NCI-H446 treated with DMSO at 0.1 percent for 48 hours (cell line): ENCODE measurements at places on chromosomes 6 and 20.

DNA sequence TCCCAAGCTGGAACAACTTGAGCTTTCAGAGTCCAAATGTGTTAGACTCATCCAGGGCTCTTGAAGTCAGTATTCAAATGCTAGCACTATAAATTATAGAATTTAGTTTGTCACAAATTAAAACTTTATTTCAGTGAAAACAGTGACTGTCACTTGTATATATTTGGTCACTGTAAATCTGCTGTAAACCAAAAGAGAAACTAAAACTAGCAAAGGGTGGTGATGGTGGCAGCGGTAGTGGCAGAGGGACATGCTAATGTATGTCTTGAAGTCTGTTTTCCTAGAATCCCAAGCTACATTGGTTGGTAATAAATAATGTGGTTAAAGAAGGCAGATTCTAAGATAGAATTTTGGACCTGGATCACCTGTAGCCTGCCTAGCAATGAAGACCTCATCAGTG, 140.4 kb upstream of the CENPW start:
- no peak for DNase-seq

- DNase-seq: no peak
Measured at GRCh38 chr6:28867086-28867409, 56.7 kb downstream of the TRIM27 start.

- DNase-seq: no peak
Measured at GRCh38 chr6:11368264-11368663, 135.8 kb upstream of the NEDD9 start.

GRCh38 chr20:63932606-63933160, 23.5 kb downstream of the UCKL1 start:
- no peak for DNase-seq

GRCh38 chr6:170404697-170405096, 98.1 kb downstream of the FAM120B start:
- no peak for DNase-seq

- DNase-seq: no peak
Measured at GRCh38 chr6:146211646-146212045, 182.8 kb downstream of the GRM1 start.

DNA sequence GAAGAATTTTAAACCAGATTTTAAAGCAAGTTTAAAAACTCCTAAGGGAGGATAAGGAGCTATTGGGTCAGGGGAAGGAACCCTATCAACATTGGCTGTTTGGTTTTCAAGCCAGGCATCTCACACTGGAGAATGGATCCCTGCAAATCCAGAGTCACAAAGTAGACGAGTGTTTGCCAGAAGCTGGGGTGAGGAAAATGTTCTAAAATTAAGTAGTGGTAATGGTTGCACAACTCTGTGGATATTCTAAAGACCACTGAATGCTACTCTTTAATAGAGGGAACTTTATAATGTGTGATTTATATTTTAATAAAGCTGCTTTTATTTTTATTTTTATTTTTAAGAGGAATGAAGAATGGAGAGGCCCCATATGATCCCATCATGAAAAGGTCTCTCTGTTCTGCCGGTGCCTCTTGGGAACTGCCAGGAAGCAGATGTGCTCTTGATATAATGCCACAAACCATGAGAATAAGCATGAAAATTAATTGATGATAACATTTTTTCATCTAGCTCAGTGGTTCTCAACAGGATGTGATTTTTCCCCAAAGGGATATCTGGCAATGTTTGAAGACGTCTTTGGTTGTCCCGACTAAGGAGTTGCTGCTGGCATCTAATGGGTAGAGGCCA, 379.0 kb upstream of the CNR1 start:
- no peak for DNase-seq

GRCh38 chr6:3226481-3227362, 731 bp downstream of the TUBB2B start:
- DNase-seq: no peak

DNA sequence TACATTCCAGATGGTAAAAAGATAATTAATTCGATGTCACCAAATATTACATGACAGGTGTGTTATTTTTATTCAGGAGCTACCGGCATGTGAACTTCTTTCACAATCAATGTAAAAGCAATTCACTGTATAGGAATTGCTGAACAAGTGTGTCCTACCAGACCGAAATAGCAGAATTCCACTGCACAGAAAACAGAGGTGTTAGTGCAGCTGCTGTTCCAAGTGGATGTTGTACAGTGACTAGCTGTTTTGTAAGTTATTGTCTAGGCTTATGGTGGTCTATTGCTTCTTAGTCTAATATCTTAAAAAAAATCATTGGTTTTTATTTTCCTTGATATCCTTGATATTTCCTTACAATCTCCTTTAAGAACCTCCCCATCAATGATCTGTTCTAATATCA, 107.4 kb downstream of the COL19A1 start:
- DNase-seq: no peak

GRCh38 chr6:83057705-83058321, 7.8 kb downstream of the UBE3D start:
- DNase-seq: no peak

DNA sequence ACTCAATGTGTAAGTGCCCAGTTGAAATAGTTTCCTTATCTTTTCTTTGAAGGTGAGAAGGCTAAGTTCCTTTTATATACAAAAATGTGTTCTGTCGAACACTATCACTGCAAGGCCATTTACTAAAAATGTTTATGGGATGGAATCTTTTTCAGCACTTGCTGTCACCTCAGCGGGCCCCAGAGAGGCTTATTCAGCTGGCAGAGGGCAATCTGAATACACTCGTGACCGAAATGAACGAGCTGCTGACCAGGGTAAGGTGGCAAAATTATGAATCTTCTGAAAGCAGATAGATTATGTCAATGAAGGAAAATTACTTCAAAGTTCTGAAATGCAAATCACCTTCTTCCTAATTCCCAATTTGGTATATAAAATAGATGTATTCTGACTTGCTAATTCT, 340.2 kb downstream of the ARHGAP18 start:
- no peak for DNase-seq

GRCh38 chr6:117591405-117591804, 10.9 kb downstream of the GOPC start:
- DNase-seq: no peak

DNA sequence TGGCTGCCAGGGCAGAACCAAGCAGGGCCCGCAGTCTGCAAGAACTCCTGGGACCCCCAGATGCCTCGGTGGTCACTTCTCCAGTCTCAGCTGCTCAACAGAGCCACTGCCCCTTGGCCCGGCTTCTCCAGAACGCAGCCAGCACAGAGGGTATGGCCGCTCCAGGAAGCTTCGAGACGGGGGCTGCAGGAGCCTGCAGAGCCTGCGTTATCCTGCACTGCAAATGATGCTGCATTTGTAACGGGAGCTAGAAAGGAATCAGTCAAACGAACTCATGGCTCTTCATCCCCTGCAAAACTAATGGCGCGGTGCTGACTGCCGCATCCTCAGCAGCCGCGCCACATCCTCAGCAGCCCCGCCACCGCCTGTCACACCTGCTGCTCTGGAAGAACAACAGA, 254.9 kb downstream of the TAF4 start:
- DNase-seq: no peak

GRCh38 chr6:104301951-104302350, 557.8 kb downstream of the HACE1 start:
- DNase-seq: no peak

GRCh38 chr6:154648188-154648887, 84.9 kb upstream of the SCAF8 start:
- no peak for DNase-seq

DNA sequence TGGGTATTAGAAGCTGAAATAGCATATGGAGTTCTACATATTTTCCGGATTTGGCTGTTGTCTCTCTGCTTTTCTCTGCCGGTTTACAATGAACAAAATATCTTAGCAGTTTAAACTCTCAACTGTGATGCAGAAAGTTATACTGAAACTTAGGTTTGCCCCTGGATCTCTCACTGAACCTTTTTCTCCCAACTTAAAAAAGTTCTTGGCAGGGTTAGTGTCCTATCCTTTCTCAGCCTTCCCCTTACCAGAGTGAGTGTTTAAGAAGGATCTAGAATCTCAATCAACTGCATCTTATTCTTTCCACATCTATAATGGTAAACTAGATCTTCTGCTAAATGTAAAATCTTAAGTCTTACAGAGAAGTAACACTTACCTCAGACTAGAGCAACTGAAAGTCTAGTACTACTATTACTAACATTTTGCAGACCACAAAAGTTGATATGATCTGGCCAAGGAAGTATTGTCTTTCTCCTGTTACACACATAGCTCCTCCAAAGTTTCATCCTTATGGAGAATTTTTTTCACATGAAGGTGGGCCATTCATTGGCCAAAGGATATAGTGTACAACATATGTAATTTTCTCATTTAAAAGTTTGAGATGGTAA, 392.3 kb upstream of the RUNX2 start:
- DNase-seq: no peak

DNA sequence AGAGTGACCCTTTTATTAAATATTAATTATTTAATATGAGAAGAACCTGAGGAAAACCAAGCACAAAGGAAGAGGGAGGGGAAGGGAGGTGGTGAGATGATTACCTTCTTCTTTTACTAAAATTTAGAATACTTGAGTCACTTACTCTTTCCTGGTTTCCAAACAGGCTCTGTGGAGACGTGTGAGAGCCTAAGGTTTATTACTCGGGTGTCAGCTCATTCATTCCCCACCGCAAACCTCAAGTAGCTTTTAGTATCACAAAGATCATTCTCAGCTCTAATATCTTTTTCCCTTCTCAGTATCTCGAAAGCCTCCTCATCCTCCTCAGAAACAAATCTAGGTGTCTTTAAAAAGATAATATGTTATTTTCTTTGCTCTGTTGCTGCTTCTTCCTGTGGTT, 497.2 kb upstream of the JARID2 start:
- DNase-seq: no peak

GRCh38 chr6:84278321-84278998, 51.0 kb upstream of the CEP162 start:
- DNase-seq: no peak

DNA sequence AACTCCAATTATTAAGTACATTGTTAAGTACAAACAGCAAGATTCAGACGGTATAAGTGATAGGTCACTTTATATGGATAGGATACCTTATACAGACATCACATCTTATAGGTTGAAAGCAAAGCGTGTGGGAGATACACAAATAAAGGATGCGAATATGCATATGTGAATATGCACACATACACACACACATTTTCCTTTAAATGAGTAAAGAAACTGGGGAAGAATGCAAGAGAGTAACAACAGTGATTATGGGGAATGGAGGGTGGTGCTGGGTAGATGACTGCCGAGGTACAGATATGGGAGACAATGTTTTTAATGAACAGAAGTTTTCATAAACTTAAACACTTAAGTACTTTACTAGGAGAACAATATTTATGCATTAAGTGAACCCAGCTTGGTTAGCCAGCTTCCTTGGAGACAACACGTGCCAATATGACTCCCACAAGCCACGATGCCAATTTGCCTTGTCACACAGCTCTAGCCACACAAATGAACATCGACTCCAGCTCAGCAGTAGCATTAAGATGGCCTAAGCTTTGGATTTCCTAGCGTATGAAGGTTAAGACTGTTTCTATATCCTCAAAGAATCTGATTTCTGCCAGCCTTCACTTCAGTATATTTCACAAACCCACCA, 96.6 kb downstream of the EPB41L2 start:
- DNase-seq: no peak

GRCh38 chr20:38114353-38114791, 50.7 kb downstream of the TGM2 start:
- no peak for DNase-seq

DNA sequence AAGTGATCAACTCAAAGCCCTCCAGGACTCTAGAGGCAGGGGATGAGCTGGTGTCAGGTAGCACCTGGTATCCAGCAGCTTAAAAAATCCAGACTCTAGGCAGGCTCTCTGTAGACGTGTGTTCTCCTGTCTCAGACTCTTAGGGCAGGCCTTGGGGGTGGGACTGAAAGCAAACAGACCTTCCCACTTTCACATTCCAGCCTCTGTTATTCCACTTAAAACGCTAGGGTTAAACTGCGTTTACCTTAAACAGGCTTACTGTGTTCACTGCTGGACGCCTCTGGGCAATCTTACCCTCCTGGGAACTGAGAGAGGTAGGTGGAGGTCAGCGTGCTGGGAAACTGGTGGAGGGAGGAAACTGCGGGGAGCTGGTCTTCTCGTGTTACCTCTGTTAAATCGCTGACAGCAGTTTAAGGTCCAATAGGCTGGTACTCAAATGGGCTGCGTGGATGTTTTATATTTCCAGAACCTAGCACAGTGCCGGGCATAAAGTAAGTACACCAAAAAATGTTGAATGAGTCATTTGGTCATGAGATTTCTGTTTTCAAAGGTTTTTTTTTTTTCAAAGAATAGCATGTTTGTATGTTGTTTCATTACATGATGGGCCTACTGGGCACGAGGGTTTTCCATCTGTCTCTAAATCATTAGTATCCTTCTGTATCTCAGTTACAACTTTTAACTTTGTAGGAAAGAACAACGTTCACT, at the start of gene GCNT2:
TSS of gene GCNT2 (plus strand) at position 248 of the 705 bp plus-strand sequence. CDS start 7,561 bp downstream, outside the sequence.
- no peak for DNase-seq

DNA sequence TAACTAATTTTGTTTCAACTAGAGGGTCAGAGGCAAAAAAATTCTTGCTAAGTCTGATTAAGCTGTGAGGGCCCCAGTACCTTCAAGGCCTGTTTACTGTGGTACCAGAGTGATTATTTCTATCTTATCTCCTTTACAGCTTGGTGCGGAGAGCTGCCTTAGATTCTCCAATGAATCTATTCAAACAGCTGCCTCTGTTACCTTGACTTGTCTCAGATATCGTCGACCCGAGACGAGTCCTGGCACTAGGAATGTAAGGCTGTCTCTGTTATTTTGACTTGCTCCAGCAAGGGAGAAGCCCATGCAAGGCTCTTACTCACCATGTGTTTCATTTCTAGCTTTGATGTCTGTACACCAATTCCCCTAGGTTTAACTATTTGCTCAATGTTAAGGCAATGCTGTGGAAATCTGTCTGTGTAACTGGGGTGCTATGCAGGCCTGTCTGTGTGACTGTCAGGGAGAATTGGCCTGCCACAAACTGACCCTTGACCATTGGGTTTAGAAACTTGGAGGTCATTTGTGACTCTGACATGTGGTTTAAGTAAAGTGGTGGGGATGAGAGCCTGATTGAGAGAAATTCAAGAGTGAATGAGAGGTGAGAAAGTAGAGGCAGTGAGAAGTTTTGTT, 10.4 kb upstream of the FKBPL start:
- DNase-seq: no peak

DNA sequence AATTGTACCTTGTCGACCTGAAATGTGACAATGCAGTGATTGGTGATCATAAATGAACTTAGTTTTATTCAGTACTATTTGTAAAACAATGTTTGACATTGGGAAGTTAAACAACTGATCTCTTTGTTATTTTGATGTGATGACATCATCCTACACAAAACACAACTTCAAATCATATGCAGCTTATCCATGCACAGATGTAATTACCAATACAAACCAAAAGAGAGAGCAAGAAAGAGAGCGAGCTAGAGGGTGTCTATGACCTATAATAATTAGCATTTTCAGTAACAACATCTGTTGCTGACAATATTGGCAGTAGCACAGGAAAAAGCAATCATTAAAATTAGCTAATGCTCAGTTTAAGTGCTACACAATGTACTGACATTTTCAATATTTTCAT, 320.9 kb downstream of the UTRN start:
- no peak for DNase-seq

GRCh38 chr20:36377348-36378326, 71.5 kb downstream of the DLGAP4 start:
- DNase-seq: no peak
